ENCODE measurements at places on chromosomes 3 and 15.

- DNase-seq = no peak
These were observed 97.2 kb upstream of the FLNB start for GRCh38 chr3:57910990-57911389.

DNA sequence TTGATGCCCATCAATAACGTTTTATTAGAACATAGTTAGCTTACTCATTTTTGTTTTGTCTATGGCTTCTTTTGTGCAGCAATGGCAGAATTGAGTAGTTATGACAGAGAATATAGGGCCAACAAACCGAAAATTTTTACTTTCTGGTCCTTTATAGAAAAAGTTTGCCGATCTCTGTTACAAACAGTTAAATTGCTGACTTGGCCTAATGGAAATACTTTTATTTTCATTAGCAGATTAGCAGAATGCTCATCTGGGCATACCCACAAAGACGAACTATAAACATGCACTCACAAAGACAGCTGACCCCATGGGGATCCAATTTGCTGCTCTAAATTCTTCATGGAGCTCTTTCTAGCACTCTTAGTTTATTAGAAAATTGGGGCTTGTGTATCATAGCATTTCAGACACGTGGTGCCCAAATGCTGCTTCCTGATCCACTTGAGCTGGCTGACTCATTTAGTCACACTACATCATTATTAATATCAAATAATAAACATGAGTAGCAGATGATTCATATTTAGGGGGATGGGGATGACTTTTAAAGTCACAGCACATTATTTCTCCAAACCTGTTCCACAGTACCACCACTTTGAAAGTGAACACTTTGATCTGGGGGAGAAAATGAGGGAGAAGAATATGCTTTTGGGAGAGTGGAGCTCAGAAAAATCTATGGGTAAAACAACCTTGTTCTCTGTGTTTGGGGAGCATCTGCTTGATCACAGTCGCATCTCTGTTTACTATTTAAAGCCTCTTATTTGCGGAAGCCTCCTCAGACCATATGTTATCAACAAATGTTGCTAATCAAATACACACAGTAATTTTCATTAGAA lies 228.1 kb upstream of the FEZF2 start:
- no peak for DNase-seq

- DNase-seq = no peak
These were observed 14.8 kb upstream of the IL1RAP start for GRCh38 chr3:190499122-190499521.

- no peak for DNase-seq
These were observed 78.3 kb upstream of the TPM1 start for GRCh38 chr15:62964251-62964650.

GRCh38 chr15:83410532-83410931 lies 36.6 kb upstream of the SH3GL3 start:
- no peak for DNase-seq

DNA sequence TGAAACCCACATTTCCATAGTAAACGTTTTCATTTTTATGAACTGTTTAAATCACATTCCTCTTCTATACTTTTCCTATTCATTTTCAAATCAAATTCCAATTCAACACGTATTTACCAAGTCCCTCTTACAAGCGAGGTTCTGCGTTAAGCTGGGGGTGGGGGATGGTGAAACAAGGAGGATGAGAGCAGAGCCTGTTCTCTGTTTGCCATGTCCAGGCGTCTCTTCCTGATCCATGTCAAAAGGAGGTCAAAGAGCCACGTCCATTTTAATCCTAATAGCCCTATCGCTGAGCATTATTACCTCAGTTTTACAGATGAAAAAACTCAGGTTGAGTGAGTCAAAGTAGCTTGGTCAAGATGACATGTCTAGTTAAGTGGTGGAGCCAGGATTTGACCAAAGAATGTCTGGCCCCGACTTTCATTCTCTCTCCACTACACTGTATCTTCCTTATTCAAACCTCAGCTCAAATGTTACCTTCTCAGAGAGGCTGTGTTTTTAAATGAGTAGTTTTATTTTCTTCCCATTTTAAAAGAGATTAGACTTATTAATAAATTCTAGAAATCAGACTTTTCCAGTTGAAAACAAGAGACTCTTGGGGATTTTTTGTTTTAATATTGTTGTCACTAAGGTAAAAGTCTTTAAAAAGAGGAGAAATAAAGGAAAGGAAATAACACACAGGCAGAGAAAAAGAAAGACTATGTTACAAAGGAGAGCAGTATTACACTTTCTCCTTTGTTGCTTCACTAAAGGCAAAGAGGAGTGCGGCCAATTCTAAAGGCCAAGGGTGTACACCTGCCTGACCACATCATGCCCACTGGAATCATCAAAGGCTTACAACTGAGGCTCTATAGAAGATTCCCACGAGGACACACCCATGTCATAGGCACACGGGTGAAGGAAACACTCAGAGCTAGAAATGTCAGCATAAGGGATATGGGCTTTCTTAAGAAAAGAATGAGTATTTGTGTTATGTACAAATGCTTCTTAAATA lies 42.4 kb downstream of the MYO5A start:
- no peak for DNase-seq

- DNase-seq = no peak
These were observed 386.6 kb upstream of the DPH6 start for GRCh38 chr15:35932531-35932930.

DNA sequence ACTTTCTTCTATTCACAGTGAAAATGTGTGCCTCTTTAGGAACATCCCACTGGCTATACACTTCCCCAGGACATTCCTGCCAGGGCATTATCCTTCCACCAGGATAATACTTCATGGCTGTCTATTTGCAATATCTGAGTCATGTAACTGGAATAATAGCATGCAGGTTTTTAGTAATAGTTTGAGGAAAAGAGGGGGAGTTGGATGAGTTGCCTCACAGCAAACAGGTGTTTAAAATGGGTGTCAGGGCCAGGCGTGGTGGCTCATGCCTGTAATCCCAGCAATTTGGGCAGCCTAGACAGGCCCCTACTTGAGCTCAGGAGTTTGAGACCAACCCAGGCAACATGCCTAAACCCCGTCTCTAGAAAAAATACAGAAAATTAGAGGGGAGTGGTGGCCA lies 585.9 kb downstream of the DIPK2A start:
- no peak for DNase-seq

GRCh38 chr15:40957581-40958051 lies 4.3 kb downstream of the CHAC1 start:
- no peak for DNase-seq

GRCh38 chr3:79514069-79514468 lies 253.7 kb downstream of the ROBO1 start:
- no peak for DNase-seq

- peak; percentile 64 for DNase-seq
These were observed 30.2 kb upstream of the LCTL start for GRCh38 chr15:66595931-66596545.

GRCh38 chr3:52434491-52435115 lies 10.3 kb downstream of the SEMA3G start:
- DNase-seq = no peak

DNA sequence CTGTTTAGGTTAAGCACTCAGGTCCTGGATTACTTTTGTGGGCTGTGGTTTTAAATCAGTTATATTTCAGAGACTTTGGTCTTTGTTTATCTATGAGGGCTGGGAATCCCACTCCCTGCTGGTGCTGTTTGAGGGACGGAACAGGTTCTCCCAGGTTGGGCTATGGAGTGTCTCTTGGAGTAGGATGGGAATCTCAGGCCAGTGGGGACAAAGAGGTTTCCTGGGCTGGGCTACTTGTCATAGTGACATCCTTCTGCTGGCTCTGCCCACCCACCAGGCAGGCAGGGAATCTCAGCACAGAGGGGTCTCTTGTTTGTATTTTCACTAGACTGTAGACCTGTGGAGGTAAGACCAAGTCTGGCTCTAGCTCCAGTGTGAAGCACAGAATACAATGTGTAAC lies 47.2 kb upstream of the UBE3A start:
- DNase-seq = no peak

GRCh38 chr3:103494011-103494410 lies 1059.2 kb downstream of the ZPLD1 start:
- no peak for DNase-seq

- peak; percentile 34 for DNase-seq
These were observed 36.1 kb downstream of the IGF1R start for GRCh38 chr15:98684436-98684835.

- no peak for DNase-seq
These were observed 37.5 kb downstream of the CD86 start for GRCh38 chr3:122092460-122093165.

DNA sequence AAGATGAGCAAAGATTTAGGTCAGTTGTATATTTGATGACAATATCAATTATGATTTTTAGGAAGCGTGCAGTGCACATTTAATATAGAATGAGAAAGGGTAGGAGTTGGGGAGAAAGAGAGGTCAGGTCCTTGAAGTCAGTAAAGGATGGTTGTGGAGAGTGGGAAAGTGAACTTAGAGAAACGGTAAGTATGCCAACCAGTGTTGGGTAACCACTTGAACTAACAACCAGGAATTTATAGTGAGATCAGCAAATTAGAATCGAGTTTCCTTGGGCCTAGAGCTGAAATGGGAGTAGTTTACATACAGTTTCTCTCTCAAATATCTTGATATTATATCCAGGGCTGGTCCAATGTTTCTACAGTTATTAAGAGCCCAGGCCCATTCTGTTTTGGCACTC lies 188.5 kb upstream of the RBMS3 start:
- no peak for DNase-seq

DNA sequence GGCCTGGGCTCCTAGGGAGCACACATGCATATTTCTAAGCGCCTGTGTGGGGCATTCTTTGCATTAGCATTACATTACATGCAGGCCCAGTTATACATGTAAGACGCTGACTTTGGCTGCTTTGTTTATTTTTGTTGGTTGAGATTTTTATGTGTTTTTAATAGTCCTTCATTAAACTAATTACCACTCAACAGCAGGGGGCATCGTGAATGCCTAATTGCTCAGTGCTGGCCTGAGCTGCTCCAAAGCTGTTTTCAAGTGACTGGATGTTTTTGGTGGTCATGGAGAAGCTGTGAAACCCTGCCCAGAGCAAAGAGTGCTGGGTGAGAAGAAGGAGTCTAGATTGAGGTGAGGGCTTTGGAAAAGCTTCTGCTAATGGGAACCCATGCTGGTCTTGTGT lies 41.5 kb downstream of the GPD1L start:
- DNase-seq = no peak

GRCh38 chr3:29261119-29261518 lies 19.8 kb upstream of the RBMS3 start:
- no peak for DNase-seq

GRCh38 chr3:158443632-158444031 lies 127.4 kb upstream of the MLF1 start:
- DNase-seq = no peak

GRCh38 chr3:134665243-134665642 lies 14.4 kb upstream of the KY start:
- DNase-seq = no peak

DNA sequence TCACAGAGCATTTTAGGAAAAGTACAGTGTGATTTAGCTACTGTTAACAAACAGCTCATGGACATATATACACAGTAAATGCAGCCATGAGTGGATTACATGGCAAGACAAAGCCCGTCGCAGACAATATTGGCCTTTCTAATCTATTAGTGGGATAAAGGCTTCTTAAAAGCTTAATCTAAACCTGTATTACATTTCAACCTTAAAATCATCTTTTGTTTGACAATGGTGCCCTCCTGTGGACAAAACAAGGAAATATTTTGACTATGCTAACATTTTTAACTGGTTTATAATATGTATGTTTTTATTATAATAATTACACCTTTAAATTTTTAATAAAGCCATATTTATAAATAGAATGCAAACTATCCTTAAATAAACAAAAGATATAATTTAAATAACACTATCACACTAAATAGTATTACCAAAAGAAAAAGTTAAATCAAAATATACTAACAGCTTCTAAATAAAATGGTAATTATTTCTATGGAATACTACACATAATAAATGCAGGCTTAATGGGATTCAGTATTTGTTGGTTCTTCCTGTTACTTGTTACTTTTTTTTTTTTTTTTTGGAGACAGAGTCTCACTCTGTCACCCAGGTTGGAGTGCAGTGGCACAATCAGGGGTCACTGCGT lies 38.6 kb downstream of the TAFA4 start:
- peak; percentile 3 for DNase-seq

DNA sequence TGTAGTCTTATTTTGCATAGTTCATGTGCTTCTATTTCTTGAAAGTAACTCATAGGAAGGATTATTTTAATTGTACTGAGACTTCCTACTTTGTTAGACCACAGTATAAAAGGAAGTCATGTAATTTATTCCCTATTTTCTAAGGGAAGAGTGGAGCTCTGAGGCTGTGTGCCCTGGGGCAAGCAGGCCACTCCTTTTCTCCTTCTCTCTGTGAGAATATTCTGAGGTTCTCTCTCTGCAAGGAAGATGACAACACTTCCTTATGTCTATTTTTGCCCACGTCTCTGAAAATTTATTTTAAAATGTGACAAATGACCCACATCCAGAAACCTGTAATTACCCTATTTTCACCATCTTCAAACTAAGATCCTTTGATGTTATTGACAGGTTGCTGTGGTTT lies 11.0 kb downstream of the KCTD6 start:
- no peak for DNase-seq

DNA sequence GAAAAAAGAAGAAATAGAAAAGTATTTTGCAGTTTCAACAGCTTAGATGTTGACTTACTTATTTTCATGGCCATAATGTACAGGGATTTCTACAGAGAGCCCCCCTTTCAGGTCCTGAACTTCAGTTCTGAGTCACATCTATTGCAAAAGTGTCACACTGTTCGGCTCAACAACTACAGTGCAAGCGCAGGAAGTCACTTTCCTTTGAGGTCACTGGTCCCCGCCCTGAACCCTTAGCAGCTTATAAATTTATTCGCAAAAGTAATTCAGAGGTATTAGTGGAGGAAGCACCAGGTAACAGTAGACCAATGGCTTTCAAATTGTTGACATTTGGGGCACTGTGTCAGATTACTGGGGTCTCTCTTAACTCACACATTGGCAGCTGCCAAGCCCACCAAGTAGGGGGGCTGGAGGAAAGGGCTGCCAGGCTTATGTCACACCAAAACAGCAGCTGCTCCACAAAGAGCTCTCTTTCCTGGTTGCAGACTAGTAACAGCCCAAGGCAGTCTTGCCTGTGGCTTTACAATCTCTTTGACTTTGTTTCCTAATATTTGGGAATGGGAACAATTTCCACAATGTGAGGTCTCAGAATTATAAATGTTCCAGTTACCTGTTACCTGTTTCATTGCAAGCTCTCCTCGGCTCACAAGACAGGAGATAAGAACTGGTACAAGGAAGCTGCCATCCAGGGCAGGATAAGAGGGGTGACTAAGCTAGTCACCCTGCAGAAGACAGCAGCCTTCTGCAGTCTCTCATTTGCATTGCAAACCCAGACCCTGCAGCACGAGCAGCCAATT lies 130.2 kb upstream of the STRIT1 start:
- DNase-seq = no peak

GRCh38 chr15:69538379-69538778 lies 85.8 kb downstream of the RPLP1 start:
- no peak for DNase-seq

DNA sequence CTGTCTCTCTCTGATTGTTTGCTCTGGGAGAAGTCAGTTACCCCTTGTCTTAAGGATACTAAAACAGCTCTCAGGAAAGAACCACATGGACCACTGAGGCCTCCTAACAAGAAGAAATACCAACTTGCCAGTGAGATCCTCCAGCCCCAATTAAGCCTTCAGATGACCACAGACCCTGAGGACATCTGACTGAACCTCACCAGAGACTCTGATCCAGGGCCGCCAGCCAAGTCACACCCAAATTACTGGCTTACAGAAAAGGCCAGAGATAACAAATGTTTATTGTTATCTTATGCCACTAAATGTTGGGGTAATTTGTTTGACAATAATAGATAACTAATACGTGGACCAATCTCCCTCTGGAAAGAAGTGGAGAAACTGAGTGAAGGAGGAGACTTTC lies 40.2 kb downstream of the SLC12A8 start:
- DNase-seq = no peak

Measured in SK-N-MC (cell line).